Activated T-cell treated with anti-CD3 and anti-CD28 coated beads, Interleukin-2, amount 50 U/mL, for 48 hours (primary cell): ENCODE measurements at places on chromosomes 1 and 21.

DNA sequence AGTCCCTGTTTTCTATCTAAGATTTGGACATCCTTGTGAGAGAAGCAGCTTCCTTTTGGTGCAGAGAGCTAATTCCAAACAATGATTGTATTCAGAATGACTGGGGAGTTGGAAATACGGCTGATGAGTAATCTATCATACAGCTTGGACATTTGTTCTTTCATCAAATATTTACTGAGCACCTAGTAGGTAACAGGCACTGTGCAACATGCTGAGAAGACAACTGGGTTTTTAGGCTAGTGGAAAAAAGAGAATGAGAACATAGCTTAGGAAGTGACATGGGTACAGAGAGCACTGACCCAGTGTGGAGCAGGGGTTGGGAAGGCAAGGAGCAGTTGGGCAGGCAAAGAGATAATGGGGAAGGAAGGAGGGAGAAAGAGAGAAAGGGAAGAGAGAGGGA lies 87.5 kb downstream of the TBX19 start:
- no peak for DNase-seq

- DNase-seq: no peak
Measured at GRCh38 chr1:52795464-52795863, 47.1 kb upstream of the ZYG11A start.

- DNase-seq: no peak
Measured at GRCh38 chr1:185073725-185074124, 28.4 kb downstream of the RNF2 start.

DNA sequence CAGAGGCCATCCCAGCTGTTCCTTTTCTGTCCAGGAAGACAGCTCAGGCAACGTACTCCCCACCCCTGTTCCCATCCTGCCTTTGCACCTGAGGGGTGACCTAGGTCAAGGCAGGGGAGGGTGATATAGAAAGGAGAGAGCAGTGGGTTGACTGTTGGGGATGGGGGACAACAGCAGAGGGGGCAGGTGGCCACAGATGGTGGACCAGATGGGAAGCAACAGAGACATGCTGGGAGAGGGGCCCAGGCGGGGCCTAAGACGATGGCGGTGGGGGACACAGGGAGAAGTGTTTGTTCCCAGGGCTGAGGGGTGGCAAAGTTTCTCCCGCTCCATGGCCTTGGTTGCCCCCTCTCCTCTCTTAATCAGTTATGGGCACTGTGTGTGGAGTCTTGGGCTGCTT lies 6.3 kb downstream of the CELSR2 start:
- no peak for DNase-seq

DNA sequence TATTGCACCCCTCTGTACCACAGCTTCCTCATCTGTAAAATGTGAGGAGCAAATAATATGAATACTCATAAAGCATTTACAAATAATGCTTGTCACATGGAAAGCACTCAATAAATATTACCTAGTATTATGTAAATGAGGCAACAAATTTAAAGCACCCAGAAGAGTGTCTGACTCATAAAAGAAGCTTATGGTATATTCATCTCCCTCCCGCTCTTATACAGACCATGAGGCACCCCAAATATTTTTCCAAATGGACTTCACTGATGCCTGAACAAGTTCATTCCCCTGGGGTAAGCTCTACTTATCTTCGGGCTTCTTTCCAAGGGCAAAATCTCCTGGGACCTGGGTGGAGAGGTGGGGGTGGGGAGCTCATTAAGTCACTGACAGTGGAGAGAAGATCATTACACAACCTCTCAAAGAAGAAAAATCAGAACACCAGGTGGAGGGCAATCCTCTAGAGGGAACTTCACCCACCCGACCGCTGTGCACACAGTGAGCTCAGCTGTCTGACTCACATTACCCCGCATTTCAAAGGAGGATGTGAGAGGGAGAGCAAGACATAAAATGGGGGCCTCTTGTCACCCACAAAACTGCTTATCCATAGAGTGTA lies 166.2 kb downstream of the ASTN1 start:
- DNase-seq: no peak

GRCh38 chr1:42876009-42876408 lies 29.6 kb downstream of the ZNF691 start:
- DNase-seq: no peak

DNA sequence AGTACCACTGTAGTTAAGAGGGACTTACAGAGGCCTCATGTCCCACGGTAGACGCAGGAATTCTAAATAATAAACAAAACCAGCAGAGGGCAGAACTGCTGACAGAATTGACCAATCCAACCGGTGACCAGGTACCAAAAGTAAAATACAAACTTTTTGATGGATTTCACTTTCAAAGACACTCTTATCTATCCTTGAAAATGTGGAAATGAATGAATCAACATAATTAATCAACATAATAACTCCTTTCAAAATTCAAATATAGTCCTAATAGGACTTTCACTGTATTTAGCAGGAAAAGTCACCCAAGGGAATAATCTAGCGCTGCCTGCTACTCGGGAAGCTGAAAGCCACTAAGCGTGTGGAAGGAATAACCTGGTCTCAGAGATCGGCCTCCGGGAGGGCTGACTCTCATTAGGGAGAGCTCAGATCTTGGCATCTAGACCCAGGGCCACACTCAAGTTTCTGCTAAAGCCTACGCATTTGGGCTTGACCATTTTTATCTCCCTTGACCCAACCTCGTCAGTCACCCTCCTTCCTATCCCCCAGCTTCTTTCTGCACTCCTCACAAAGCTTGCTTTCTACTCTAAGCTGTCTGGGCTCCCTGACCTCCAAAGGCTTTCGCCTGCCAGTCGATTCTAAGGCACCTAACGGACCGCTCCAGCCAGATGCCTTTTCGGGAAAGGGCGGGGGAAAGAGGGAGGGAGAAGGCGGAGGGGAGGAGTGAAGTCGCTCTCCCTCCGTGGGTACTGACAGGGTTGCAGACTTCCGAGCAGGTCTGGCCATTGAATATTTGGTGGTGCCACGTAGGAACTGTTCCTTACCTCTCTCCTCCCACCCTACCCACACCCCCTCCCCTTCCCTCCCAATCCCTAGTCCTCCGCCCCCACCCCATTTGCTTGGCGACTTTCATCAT lies 1.6 kb downstream of the COL11A1 start:
- DNase-seq: no peak
